Esophagus mucosa (tissue), 1 donor: ENCODE measurements at places on chromosomes 5 and 9. TPM values are rescaled to one million over a fixed set of nuclear protein-coding genes. Genes with fewer than 3 reads are reported as not detected.

DNA sequence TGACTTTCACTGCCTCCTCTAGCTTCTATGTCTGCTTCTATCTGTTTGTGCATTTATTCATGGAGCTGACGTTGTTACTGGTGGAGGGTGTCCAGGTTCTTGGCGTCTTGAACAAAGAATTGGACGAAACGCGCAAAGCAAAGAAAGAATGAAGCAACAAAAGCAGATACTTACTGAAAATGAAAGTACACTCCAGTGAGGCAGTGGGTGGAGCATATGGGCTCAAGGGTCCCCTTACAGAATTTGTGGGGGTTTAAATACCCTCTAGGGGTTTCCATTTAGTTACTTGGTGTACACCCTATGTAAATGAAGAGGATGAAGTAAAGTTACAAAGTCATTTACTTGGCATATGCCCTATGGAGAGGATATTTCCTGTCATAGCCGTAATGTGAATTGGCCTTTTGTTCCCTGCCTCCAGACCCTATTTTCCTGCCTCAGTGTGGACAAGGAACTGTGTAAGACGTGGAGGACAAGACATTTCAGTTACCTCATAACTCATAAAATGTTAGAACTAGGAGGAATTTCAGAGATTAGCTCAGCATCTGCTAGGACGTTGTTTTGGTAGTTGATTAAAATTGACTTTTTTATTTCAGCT, 3.1 kb downstream of the POLR3G start:
- ATAC-seq, result no peak

DNA sequence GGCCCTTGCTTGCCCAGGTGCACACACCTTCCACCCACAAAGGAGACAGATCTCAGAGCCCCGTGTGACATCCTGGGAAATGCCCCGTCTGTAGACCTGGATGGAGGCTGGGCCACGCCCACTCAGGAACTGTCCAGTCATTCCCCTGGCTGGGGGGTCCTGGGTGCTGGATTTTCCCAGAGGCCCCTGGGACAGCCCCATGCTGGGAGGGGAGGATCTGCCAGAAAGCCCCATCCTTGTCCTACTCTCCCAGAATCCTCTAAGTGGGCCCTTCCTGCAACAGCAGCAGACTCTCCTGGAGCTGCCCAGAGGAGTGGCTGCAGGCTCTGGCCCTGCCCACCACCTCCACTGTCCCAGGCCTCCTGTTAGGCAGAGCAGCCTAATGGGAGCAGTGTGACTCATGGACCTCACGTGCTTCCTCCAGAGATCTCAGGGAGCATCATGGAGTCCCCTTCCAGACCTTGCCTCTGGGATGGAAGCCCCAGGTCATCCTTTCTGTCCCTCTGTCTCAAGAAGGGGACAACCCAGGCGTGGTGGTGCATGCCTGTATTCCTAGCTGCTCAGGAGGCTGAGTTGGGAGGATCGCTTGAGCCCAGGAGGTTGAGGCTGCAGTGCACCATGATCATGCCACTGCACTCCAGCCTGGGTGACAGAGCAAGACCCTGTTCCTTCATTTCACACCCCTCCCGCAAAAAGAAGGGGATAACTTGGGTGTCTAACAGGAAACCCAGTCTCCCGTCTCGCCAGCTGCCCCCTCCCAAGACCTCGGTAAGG, 51.7 kb downstream of the JADE2 start:
- peak; percentile 45 for ATAC-seq

DNA sequence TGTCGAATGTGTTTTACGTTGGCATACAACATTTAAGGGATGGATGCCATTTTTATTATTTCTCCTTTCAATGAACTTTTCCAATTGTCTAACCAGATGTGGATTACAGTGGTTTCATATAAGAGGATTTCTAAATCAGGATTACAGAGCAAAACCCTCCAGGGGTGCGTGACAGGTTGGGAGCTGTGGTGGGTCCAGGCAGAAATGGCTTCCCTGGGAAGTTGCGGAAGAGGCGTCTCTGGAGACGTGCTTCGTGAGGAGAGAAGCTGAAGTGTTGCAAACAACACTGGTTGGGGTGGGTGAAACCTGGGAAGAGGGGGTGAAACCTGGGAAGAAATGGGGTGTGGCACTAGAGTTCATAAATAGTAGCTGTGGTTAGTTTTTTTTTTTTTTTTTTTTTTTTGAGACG, 4.5 kb upstream of the RPL26L1 start:
- ATAC-seq, result no peak

ENTREP1 gene
- total RNA-seq, result 3.5 TPM
